ENCODE measurements at places on chromosomes 3 and 15.

GRCh38 chr3:125331243-125331642, 43.9 kb downstream of the ZNF148 start:
- DNase-seq, result no peak

DNA sequence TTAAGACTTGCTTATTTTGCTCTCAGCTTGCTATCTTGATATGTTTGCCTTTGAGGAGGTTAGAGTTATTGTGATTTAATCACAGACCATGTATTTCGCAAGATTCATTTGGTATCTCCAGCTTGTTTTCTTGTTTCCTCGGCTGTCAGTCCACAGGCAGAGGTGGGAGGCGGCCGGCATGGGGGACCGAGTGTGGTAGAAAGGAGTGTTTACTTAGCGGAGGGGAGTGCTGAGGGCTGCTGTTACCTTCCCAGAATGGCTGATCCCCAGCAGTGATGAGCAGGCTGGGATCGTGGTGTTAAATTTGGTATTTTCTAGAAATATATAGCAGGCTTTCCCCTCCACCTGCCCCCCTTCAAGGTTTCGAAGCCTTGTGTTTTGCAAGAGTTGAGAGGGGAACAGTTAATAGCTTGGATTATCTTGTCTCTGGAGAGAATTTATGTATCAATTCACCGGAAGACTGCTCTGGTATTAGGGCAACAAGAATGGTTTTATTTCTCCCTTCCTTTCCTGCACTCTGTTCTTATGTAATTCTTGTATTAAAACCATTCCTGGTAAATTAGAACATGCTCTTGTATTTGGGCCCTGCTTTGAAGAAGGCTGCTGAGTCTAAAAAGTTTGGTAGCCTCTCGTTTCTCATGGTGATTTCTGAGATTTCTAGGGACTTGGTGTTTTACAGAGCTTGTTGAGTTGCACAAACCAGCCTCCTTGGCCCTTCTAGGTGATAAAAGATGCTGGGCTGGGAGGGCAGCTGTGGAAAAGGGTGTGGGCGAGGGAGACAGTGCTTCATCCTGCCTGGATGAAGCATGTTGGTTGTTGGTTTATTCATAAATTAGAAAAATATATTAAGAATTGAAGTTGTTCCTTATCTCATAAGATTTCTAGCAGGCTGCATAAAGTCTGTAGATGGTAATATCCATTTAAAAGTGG, 151.4 kb downstream of the IGF1R start:
- peak; percentile 74 for DNase-seq

DNA sequence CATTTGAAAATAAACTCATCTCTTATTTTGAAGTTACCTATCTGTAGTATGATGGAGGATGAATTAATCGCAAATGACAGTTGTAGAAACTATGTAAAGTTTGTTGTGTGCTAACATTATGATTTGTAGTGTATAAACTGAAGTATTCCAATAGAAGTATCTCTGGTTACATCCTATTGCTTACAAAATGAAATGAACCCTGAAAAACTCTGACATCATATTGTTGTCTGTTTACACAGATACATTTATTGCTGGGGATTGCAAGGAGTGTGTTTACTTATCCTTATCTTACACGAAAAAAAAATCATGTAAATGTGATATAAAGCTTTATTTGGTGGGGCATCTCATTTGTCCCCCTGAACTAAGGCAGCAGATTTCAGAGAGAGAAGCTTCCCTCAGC, 2.6 kb upstream of the ABHD10 start:
- no peak for DNase-seq

GRCh38 chr3:98563661-98564281, 29.6 kb downstream of the CPOX start:
- no peak for DNase-seq

GRCh38 chr3:147380387-147380951, 25.9 kb downstream of the ZIC4 start:
- DNase-seq, result no peak

DNA sequence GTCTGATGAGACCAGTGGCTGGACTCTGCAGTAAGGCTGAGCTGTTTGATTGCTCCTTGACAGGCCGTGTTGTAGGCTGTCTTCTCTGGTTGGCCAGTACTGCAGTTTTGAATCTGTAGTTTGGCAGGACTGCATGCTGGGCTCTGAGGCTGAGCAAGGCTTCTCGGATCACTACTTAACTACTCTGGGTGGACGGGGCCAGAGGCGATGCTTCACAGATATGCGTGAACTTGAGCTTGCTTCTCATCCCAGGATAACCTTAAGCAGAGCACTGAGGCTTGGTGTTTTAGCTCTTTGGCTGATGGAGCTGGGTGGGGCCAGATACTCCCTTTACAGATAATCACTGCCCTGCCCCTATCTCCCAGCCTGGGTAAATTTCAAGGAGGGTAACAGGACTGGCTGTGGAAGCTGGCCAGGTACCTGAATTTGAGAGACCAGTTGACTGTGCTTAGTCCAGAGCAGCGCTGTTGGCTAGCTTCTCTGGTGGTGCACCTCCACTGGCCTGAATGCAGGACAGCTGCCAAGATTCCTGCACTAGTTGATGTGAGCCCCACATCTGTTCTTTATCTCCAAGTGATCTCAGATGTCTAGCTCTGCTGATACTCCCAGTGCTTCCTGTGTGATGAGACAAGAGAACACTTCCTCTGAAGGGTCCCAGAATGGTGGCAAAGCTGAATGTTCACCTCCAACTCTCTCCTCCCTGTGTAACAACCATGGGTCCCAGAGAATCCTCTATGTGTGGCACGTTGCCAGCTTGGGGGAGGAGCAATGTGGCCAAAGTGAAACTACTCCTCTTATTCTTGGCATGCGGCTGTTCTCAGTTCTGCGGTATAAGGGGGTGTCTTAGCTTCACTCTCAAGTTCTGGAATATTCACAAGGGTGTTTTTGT, 37.9 kb downstream of the RPL39L start:
- no peak for DNase-seq

DNA sequence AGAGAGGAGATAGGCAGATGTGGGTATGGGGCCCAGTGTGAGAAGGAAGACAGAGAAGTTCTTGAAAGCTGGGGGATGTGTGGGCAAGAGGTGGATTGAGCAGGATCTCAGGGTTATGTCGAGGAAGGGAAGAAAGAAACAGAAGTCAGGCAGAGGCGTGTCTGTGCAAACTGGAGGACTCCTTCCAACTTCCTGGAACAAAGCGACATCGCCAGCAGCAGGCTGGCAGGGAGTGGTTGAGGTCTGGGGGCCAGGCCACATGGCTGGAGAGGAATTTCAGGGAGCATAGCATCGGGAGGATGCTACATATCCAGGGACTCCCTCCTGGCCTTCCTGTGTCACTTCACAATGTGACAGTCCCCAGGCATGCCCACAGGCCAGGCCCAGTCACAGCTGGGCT, 42.9 kb upstream of the MYZAP start:
- no peak for DNase-seq

DNA sequence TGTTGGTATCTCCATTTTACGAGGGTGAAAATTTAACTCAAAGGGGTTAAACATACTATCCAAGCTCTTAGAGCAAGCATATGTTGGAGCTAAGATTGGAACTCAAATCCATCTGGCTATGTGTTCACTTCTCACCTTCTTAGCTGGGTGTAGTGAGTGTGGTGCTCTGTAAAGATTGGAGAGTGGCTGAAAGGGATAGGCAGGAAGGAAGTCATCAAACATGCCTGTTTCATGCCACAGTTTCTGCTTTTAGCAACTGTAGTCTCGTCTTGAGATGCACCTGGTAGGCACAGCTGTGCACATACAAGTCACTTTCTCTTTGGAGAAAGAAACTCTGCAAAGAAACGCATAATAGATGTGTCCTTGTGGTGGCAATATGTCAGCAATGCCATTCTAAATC, 189.1 kb upstream of the MDFIC2 start:
- no peak for DNase-seq

GRCh38 chr3:187281191-187281714, 10.3 kb downstream of the MASP1 start:
- no peak for DNase-seq
